ENCODE measurements at places on chromosomes 2 and 18.
A peak's percentile ranks its signal among the peaks of the same experiment; 100 is the strongest.

DNA sequence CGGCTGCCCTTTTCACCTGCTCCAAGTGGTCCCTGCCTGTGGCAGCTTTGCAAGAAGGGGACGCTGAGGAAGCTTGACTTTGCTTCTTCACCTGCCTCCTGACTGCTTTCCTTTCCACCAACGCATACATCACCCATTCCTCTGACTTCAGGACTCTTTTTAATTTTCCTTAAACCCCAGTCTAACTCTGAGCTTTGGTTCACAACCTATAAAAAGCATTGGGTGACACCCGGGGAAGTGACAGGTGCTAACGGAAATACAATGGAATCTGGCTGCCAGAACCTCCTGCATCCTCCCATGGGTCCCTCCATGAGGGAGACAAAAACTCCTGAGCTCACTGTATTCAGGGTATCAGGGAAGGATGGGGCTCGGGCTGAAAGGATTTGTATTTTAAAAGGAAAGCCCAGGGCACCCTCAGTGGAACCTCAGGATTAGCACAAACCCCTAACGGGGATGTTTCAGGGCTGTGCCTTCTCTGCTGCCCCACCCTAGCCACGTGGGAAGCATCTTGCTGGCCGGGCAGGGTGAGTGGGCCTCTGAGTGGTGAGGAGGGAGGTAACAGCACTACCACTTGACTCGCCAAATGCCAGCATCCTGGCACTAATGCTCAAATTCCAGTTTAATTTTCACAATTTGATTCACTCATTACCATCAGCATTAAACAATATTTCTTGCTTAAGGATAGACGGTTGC is 284.8 kb downstream of the CELF4 start:
- ATAC-seq, result no peak

DNA sequence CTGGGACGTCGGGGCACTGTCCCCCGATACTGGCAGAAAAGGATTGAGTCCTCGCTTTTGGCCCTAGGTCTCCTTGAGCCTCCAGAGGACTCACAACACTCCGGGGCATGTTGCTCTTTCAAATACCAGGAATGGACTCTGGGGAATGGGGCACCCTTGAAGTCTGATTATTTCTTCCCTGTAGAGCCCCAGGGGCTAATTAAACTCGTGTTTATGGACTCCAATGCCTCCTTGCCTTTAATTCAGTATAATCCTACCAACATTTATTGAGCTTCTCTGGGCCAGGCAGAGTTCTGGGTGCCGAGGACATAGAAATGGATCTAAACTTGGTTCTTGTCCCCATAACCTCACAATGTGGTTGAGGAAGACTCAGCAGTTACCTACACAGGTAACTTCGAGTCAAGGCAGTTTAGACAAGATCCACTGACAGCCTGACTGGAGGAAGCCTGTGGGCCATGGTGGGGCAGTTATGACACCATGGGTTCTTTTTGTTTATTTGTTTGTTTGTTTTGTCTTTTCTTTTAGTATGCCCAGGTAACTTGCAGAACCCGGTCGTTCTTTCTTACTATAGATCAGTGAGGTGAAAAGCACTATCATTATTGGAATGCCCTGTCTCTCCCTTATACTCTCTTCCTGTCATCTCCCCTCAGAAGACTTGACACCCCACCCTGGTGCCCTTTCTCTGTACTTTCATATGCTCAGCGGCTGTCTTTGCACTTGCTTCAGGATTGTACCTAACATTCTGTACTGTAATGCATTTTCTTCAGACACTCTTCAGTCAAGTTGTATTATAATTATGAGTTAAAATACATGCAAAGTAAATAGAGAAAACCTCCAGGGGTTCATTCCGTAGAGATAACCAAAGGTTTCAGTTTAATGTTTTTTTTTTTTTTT is 3.2 kb downstream of the CFLAR start:
- peak; percentile 2 for ATAC-seq

DNA sequence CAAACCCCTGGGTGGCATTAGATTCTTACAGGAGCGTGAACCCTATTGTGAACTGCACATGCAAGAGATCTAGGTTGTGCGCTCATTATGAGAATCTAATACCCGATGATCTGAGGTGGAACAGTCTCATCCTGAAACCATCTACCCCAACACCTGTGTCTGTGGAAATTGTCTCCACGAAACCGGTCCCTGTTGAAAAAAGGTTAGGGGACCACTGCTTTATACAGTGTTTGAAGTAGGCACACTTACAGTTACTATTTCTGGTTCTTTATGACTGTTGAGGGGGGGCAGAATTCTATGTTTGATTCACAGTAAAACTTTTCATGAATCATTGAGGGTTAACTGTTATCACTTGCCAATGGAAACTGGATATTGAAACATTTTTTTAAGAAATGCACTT is 72.0 kb downstream of the RIF1 start:
- ATAC-seq, result peak; percentile 91

DNA sequence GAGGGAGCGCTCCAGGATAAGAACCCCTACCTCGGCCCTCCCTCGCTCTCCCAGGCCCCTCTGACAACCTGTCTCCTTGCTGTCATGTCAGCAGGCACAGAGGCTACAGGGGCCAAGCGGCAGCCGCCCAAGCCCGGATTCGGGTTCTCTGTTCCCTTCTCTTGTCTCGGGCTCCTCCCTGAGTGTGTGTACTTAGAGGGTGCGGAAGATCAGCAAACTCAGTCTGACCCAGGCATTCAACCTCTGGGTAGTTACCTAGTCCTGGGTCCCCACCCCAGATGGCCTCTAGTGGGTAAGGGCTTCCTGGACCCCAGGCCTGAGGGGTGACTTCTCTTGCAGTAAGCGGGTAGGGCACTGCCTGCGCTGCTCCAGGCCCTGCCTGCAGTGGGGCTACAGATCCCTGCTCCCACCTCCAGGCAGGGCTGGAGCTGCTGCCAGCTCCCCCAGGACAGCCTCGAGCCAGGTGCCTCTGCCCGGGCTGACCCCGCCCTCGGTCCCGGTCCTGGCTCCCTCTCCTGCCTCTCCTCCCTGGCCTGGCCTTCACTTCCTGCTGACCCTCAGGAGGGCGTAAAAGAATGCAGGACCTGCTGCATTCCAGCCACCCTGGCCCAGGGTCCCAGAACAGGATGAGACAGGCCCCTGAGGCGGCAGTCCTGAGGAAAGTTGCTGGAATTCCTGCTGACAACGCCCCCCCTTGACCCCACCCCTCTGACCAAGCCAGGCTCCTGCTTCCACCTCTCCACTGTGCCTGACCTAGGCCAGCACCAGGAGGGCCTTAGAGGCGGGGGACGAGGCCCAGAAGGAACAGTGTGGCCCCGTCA is 22.0 kb downstream of the GPC1 start:
- ATAC-seq, result no peak

DNA sequence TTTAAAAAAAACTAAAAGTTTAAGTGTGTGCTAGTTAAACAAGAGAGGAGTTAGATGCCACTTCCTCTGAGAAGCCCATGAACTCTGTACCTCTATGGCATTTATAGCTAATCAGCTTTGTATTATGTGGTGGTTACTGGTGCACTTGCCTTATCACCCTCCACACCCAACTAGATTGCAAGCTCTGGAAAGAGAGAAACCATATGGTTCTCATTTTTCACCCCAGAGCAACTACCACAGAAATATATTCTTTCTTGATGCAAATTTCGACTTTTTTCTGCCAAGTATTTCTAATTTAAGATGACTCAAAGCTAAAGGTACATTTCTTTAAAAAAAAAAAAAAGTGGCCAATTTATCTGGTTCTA is 24.2 kb downstream of the RAPH1 start:
- ATAC-seq, result no peak

- ATAC-seq, result no peak
Observed at GRCh38 chr2:75570948-75571729, 10.4 kb upstream of the EVA1A start.

- no peak for ATAC-seq
Observed at GRCh38 chr2:241302759-241303651, 12.5 kb downstream of the HDLBP start.

DNA sequence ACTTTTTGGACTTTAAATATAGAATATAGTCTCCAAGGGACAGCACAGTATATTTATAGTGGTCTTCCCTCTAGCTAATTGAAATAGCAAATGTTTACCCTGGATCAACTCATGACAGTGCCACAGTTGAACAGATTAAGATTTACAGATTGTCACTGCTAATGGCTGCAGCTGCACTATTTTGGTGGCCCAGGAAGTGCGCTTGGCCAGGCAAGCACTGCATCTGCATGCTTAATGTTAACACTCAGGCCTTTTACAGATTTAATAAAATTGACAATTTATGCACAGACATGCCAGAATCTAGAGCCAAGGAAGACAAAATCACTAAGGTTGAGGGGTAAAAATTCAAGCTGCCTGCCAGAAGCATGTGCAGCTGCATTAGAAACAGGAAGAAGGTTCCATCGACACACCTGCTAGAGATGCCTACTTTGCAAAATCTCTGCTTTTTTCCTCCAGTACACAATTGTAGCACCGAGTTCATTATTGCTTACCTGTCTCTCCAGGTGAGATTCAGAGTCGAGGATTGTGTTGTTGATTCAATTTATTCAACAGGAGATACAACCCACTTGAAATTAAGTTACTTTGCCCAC is 1042.3 kb upstream of the NRXN1 start:
- ATAC-seq, result no peak

GRCh38 chr2:183248866-183249567 is 124.8 kb downstream of the NUP35 start:
- no peak for ATAC-seq

- no peak for ATAC-seq
Observed at GRCh38 chr18:28163201-28163775, 13.6 kb downstream of the CDH2 start.

Measured in activated CD4-positive, CD25-positive, alpha-beta regulatory T cell treated with anti-CD3 and anti-CD28 coated beads, Interleukin-2, amount 50 U/mL, for 24 hours (primary cell).